Stimulated activated CD4-positive, alpha-beta T cell treated with anti-CD3 and anti-CD28 coated beads, TNF-alpha, amount 100 ng/mL, for 1 hour (primary cell): ENCODE measurements at places on chromosomes 2 and 18.

GRCh38 chr2:19138264-19138825 is 220.1 kb downstream of the OSR1 start:
- no peak for DNase-seq

DNA sequence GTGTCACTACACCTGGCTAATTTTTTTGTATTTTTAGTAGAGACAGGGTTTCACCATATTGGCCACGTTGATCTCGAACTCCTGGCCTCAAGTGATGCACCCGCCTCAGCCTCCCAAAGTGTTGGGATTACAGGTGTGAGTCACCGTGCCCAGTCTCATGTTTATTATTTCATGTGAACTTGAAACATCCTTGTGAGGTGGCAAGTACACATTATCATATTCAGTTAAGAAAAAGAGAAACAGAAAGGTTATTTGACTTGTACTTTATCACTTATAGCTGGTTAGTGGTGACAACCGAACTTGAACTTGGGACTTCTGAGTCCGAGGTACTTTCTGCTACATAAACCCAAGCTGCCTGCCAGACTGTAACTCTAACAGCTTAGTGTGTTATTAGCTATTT is 24.4 kb downstream of the ABHD3 start:
- no peak for DNase-seq

- DNase-seq = no peak
These were observed 262.4 kb downstream of the MEIS1 start for GRCh38 chr2:66697366-66697765.

GRCh38 chr2:71173096-71173495 is 42.7 kb downstream of the MPHOSPH10 start:
- DNase-seq = no peak

- DNase-seq = no peak
These were observed 88.3 kb downstream of the SLC8A1 start for GRCh38 chr2:40363631-40364030.

- DNase-seq = no peak
These were observed 35.1 kb upstream of the ROCK2 start for GRCh38 chr2:11379558-11379957.

DNA sequence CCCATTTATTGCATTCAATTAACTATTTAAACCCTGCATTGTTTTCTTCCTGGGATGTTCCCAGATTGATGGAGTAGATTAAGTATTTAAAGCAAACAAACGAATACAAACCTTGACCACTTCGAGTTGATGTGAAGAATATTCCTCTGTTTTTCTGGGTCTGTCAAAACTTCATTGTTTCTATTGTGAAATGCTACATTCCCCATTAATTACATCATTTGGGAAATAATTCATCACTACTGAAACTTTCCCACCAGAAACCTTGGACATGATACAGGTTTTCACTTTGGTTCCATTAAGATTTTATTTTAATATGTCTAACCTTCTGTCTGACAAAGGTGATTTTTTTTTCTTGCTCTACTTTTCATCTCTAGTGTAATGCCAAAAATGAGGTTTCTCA is 365.1 kb upstream of the ETAA1 start:
- no peak for DNase-seq

DNA sequence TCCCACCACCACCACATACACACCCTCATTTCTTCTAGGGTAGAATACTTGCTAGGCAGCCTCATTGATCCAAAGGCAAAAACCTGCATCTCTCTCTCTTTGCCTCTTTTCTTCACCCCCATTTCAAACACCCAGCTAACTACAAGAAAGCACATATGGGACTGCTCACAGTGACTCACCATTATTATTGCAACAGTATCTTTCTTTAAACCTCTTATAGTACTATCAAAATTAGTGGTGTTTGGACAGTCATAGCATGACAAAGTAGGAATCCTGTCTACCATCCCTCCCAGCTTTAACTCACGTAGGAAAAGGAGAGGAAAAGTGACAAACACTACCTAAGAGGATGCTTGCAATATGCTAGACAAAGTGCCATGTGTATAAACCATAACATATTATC is 422.5 kb upstream of the CRIM1 start:
- DNase-seq = no peak

- no peak for DNase-seq
These were observed 25.7 kb downstream of the SCN7A start for GRCh38 chr2:166468124-166469024.

DNA sequence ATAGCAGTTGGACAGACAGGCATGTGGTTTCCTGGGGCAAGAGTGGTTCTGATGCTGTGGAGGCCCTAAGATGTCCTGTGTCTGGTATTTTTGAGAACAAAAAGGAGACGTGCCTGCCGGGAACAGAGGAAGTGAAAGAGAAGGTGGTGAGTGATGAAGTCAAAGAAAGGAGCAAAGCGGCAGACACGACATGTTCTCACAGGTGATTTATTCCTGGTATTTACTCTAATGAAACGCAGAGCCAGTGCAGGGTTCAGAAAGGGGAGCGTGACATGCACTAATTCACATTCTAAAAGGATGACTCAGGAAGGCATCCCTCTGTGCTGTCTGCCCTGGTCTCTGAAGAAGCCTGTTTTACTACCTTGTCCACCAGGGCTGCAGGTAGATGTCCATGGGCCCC is 211.0 kb downstream of the KCNE4 start:
- no peak for DNase-seq

GRCh38 chr18:53991805-53992204 is 232.7 kb downstream of the MBD2 start:
- DNase-seq = no peak

DNA sequence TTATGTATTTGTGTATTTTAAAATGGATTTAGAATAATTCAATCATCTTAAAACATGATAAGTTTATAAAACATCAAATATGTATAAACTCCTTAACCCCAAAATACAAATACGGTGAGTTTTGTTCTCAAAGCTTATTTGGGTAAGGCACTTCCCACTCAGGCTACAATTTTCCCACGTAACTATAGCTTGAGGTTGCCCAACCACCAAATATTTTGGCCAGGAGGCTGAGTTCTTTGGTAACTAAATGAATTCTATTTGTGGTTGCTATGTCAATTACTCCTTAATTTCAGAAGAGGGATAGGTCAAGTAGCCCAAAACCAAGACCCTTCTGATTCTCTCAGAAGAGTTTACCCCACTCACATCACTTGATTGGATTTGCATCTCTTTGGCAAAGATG is 70.4 kb downstream of the MYL12B start:
- no peak for DNase-seq

- DNase-seq = no peak
These were observed 1.7 kb downstream of the CYP1B1 start for GRCh38 chr2:38074058-38074763.

DNA sequence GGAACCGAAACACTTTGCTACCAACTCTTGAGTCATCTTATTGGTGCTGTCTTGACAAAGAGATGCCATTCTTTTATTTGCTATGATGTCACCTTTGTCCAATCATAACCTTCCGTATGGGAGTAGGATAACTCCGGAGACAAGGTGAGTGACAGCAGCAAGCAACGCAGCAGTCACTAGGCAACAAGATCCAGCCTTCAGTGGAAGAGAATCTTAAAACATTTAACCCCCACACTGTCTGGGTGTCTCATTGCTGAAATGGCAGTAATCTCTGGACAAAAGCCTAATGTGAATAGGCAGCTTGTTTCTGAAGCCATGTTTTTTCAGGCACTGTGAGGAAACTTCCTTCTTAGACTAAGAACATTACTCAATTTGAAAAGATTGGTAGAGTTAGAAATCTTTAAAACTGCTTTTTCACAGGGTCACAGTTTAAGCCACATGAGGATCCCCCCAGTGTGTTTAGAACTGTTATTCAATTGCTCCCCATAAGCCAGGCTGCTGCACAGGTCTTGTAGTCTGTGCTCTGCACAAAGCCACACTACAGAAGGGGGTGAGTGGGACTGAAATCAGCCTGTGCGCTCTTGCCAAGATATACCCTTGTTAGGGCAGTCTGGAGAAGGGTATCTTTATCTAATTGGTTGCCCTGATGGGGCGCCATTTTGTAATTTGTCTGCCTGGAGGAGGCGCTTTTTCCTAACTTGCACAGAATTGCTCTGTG is 131.5 kb upstream of the STON1 start:
- DNase-seq = no peak

DNA sequence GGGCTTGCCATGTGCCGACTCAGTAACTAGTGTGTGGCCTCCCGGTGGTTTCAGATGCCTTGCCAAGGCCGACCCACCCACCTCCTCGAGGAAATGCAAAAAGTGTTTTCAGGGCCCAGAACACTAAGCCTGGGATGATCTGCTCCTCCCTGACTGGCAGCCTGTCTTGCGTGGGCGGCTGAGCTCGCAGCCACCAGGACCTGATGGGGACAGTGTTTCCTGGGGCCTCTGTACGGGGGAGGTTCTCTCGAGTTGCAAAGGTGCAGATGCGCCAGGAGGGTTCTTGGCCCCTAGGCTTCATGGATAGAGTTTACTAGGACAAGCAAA is 85.2 kb downstream of the GLI2 start:
- no peak for DNase-seq

DNA sequence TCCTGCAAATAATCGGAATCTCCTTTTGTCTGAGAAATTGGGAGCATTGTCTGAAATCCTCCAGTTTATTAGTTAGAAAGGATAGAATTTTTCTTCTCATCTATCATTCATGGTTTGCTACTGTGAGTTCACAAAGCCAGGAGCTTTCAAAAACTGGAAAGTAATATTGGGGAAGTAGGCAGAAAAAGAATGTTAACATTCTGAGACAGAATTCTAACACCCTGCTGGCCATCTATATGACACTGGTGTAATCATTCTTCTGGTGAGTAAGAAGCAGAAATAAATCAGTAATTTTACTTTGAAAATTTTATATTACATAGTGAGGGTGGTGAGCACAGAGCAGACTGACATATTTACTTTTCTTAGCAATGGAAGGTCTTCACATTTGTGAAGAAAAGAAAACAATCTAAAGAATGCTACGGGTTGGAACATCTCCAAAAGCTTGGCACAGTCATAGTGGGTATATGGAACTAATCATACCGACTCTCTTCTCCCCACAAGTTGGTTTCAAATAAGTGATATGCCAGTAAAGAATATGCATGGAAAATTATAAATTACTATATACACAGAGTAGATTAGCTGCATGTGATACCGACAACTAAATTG is 344.9 kb downstream of the LPIN1 start:
- DNase-seq = no peak

GRCh38 chr2:9191041-9191481 is 15.6 kb upstream of the ASAP2 start:
- DNase-seq = no peak

GRCh38 chr2:175457895-175458448 is 276.5 kb upstream of the ATP5MC3 start:
- DNase-seq = no peak

- DNase-seq = no peak
These were observed 182.5 kb downstream of the PRKCE start for GRCh38 chr2:45833968-45834344.

DNA sequence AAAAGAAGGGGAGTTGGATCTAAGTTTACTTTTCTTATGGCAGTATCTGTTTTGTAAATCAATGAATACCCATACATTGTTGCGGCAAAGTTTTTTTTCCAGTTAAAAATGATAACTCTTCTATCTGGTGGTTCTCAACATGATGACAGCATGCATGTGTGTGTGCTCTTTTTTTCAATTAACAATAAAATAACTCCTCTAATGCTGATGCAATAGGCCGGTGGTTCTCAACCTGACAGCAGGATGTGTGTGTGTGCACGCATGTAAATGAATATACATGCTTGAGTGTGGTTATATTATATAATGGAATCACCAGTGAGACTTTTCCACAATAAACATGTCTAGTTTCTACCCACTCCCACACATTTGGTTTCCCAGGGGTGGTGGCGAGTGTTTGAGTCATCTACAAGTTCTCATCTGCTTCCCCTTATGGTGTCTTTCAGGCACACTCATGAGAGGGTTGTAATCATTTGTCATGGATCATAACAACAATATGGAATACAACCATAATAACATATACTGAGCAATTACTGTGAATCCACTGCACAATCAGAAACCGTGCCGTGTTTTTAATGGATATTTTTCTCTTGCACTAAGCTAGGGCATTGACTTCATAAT is 31.2 kb downstream of the PARD3B start:
- DNase-seq = no peak

DNA sequence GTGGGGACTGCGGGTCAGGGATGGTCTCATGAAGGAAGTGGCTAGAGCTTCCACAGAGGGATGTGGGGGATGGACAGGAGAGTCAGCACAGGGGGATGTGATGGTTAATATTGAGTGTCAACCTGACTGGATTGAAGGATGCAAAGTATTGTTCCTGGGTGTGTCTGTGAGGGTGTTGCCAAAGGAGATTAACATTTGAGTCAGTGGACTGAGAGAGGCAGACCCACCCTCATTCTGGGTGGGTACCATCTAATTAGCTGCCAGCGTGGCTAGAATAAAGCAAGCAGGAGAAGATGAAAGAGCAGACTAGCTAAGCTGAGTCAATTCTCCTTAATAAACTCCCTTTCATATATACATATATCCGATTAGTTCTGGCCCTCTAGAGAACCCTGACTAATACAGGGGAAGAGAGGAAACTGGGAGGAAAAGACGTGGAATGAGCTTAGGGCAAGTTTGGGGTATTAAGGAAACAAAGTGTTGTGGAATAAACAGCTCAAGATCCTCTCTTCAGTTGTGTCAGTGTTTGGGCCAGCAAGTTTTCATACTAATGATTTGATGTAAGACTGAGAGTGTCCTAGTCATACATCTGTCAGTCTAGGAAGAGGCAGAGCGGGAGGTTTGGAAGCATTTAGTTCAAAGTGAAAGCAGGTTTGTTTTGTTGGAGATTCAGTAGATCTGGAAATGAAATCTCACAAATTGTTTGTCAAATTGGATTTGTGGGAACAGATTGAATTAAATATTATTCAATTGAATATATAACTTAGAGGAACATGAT is 135.2 kb upstream of the NT5C1B start:
- DNase-seq = no peak

DNA sequence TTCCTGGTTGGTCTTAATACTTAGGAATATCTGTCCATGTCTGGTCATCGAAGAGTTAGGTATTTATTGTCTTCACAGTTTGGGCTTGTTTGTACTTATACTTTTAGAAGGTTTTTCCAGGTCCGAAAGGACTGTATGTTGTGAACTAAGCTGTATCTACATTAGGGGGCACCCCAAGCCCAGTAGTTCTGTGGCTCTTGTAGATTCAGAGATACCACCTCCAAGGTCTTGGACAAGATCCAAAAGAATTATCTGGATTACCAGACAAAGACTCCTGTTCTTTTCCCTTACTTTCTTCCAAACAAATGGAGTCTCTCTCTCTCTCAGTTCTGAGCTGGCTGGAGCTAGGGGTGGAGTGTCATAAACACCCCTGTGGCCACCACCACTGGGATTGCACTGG is 328.7 kb downstream of the ZNF804A start:
- no peak for DNase-seq

GRCh38 chr2:146927080-146927711 is 917.6 kb upstream of the ACVR2A start:
- no peak for DNase-seq

GRCh38 chr2:113069676-113070605 is 2.2 kb downstream of the IL1F10 start:
- DNase-seq = no peak

DNA sequence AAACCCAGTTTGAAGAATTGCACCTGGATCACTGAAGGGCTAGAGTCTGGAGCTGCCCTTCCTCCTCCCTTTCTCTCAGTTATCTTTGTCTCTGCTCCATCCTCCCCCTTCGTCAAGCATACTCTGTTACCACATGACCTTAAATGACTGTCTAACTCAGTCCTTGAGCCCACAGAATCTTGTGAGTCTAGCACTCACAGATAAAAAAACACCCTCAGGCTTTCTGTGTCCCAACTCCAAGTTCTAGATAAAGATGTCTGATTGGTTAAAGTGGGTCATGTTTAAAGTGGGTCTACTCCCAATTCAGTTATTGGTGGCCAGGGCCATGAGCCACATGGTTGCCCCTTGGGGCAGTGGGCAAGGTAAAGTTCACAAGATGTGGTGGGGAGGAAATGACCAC is 53.5 kb upstream of the CYP1B1 start:
- DNase-seq = no peak
